ENCODE measurements at places on chromosomes 11 and 22. TPM values are rescaled to one million over a fixed set of nuclear protein-coding genes. Genes with fewer than 3 reads are reported as not detected.

The TRIM29 gene
- total RNA-seq: not detected

The CCDC15 gene
- total RNA-seq: 3.6 TPM

The OTOG gene
- total RNA-seq: not detected

DNA sequence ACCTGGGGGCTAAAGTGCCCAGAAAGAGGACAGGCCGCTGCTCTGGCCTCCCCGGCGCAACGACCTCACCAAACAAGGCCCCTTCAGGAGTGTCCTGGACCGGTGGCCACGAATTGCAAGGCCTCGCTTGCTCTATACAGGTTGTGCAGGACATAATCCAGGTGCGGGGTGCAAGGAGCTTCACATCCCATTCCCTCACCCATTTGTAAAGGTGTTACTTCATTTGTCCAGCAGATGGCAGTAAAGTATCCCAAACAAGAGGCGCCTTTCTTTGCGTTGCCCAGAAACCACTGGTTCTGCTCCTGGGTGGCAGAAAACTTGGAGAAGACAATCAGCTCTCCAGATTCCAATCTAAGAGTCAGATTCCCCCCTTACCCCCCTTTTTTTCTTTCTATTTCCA, 35.9 kb upstream of the PRDM11 start:
- H3K27me3 ChIP-seq: peaks cover 31% of the 10 kb centered on the region
- peaks cover 25% of the 10 kb centered on the region for H3K4me1 ChIP-seq
- H3K36me3 ChIP-seq: peaks cover 3% of the 10 kb centered on the region
- no peak overlapping the region for H3K4me3 ChIP-seq

The F2 gene
- total RNA-seq: not detected

- DNase-seq: peak; percentile 25
- no peak overlapping the region for H3K4me3 ChIP-seq
- H3K4me1 ChIP-seq: peaks cover 45% of the 10 kb centered on the region
- no peaks in the 10 kb centered on the region for H3K27me3 ChIP-seq
Observed at GRCh38 chr22:41485033-41485432, 16.1 kb downstream of the ACO2 start.

Measured in chondrocyte (in vitro differentiated cells).